ENCODE measurements at places on chromosomes 16 and 17.

GRCh38 chr16:57711993-57712392 is 17.4 kb downstream of the DRC7 start:
- no peak for DNase-seq

GRCh38 chr17:28042657-28042720 is at the start of gene NLK:
Gene NLK (plus strand): TSS chr17:28042677. CDS start chr17:28042874, 197 bp downstream.
- no peak for DNase-seq

DNA sequence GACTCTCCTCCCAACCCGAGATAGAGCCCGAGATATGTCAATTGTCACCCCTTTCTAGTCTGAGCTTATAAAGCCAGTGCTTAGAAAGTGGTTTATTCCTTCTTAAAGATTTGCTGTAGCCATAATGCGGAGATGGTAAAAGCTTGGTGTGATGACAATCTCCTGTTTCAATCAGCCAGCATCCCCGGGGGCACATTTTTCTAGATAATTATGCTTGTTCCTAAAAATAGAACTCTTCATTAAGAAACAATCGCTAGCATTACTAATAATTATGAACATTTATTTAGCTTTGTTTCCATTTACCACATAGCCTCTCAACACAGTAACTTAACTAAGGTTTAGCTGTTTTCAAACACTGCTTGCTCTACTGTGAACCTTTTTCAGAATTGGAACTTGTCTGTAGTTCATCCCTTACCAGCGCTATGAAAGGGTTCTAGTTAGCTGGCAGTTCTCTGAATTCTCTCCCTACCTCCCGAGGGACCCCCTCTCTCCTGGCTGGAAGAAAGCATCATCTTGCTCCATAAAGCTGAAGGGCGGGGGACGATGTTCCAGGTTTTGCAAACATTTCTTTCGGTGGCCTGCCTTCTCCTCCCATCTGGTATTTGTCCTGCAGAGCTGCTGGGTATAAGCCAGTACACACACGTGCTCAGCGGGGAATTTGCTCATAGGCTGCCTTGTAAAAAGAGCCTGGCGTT is 922 bp upstream of the MRPL58 start:
- DNase-seq, result peak; percentile 66

- peak; percentile 17 for DNase-seq
These were observed 631 bp downstream of the NXPH3 start for GRCh38 chr17:49576088-49576916.

- no peak for DNase-seq
These were observed 10.7 kb downstream of the CCDC40 start for GRCh38 chr17:80047176-80047575.

GRCh38 chr17:27558341-27558740 is 72.6 kb upstream of the LGALS9 start:
- no peak for DNase-seq

DNA sequence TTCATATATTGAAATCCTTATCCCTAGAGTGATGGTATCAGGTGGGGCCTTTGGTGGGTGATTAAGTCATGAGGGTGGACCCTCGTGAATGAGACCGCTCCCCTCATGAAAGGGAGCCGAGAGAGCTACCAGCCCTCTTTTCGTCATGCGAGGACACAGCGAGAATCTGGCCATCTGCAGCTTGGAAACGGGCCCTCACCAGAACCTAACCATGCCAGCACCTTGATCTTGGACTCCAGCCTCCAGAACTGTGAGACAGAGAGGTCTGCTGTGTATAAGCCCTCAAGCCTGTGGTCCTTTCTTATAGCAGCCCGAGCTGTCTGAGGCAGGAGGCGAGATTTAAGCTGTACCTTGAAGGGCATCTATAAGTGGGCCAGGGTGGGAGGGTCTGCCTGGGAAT is 23.7 kb upstream of the ACSF3 start:
- DNase-seq, result no peak

- DNase-seq, result no peak
These were observed 4.0 kb downstream of the ERBB2 start for GRCh38 chr17:39703913-39704312.

GRCh38 chr16:46728806-46729205 is 19.3 kb downstream of the MYLK3 start:
- no peak for DNase-seq

DNA sequence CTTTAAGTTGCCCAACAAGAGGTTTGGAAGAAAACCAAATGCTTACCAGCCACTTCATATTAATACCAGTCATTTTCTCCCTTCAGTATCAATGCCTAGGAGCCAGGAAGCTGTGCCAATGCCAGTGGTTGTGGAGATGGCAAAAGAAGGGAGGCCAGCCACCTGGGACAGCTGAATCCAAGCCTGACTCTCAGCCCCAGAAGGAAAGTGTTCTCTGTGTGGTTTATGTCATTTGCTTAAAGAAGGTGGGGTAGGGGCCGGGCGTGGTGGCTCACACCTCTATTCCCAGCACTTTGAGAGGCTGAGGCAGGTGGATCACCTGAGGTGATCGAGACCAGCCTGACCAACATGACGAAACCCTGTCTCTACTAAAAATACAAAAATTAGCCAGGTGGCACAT is 13.4 kb downstream of the C17orf78 start:
- no peak for DNase-seq

DNA sequence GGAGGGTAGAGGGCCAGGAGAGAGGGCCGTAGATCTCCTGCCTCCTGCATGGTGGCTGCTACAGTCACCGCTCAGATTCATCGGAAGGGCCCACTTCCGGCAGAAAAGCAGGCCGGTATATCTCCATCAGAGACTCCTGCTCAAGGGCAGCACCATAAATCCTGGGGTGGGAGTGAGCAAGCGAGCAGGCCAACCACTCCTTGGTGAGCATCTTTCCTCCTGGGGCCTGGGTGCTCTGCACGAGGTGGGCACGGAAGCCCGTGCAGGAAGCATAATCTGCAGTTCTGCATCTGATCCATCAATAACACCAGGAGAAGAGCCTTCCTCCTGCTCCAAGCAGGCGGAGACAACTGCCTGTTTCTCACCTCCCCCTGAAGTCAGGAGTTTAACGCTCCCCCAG is 57.4 kb upstream of the TMEM132E start:
- no peak for DNase-seq

DNA sequence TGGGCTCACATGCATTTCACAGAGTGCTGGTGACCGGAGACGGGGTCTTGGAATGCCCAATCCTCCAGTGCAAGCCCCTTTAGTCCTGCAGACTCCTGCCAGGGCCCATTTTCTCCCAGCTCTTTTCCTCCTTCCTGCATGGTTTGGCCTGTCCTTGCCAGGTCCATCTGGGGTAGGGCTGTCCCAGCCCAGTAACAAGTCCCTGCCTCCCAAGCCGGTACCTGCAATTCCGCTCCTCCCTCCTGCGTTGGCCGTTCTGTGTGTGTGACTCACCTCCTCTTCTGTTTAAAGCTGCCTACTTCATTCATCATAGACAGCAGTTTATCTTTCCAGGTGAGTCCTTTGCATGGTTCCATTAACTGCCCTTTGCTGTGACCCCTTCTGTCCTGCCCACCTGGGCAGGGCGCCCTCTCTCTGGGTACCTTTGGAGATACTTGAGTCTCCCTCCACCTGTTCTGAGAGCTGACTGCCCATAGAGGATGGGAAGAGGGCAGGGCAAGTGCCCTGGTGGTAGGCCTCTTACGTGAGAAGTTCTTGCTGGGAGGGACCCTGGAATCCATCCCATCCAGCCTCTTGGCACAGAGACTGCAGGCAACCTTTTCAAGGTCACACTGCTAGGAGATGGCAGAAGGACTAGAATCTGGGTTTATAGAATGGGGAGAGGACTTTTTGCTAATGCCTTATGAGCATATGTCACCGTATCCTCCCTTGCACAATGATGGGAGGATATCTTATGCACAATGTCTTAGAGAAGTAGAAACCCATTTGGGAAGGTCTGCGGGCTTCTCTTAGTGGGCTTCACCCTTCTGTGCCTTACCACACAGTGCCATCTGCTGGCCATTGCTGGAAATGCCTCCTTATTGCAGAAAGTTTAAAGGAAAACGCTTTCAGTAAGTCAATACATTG is 29.7 kb upstream of the LGALS9 start:
- DNase-seq, result peak; percentile 73

DNA sequence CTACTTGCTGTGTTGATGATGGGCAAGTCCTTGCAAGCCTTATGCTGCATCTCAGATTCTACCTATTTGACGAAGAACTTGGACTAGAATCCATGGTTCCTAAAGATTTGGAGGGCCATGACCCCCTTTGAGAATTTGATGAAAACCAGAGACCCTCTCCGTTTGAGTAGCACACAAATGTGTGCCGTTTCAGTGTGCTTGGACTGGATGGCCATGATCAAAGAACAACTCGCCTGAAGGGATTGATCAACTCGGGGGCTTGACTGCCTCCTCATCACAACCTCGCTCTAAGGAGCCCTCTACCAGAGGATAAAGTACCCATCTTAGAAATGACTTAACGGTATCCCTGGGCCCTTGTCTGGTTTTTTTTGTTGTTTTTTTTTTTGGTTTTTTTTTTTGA is 2.8 kb upstream of the ANKFY1 start:
- DNase-seq, result no peak

DNA sequence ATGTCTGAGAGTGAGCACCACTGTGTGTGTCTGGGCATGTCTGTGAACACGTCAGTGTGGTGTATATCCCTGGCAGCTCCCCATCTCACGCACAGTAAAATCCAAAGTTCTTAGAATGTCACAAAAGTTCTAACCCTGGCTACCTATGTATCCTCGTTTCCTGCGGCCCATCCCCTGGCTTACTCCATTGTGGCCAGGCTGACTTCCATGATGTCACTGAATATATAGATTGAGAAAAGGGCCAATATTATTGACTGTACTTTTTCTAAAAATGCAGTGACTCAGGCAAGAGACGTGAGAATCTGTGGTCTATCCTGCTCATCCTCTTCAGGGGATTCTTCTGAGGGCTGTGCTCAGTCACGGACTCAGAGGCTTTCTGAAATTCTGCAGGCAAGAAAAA is 963 bp upstream of the METTL22 start:
- DNase-seq, result peak; percentile 25

- no peak for DNase-seq
These were observed 5.3 kb upstream of the WSCD1 start for GRCh38 chr17:6064868-6065267.

- peak; percentile 29 for DNase-seq
These were observed 161.0 kb downstream of the CCDC182 start for GRCh38 chr17:57584050-57584551.

- no peak for DNase-seq
These were observed 46.0 kb downstream of the CLEC16A start for GRCh38 chr16:10990378-10990777.

GRCh38 chr17:56995766-56996165 is 17.8 kb downstream of the SCPEP1 start:
- peak; percentile 39 for DNase-seq

- no peak for DNase-seq
These were observed 5.0 kb downstream of the SGCA start for GRCh38 chr17:50170662-50171370.

DNA sequence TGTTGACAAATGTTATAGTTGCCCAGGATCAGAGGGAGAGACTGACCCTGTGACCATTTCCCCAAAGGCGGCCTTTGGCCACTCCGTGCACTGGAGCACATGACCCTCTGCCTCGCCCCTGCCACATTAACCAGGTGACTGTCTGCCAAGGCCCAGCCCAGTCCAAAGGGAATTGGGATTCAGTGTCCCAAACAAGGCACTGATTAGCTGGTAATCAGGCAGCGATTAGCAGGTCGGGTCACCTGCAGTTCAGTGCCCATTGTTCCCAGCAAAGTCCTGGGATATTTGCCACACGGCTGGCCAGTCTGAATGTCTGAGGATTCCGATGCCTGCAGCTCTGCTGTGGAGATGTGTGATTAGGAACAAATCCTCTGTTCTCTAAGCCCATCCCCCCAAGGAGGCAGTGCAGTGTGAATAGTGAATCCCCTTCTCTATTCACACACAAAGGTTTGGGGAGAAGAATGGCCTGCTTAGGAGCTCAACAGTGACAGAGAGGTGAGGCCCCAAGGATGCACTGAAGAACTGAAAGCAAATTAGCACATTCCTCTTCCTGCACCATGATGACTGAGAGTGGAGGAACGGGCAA is 123.1 kb upstream of the MAF start:
- no peak for DNase-seq

DNA sequence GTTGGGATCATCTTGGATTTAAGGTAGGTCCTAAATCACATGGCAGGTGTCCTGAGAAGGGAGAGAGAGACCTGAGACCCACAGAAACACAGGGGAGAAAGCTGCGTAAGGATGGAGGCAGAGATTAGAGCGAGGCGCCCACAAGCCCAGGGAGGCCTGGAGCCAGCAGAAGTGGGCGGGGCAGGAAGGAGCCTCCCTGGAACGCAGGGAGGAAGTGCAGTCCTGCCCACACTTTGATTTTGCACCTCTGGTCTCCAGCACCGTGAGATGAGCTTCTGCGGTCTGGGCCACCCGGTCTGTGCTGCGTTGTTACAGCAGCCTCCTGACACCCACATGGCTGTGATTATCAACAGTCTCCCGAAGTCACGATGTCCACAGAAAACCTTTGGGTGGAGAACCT is 6.4 kb downstream of the DNASE1L2 start:
- no peak for DNase-seq

DNA sequence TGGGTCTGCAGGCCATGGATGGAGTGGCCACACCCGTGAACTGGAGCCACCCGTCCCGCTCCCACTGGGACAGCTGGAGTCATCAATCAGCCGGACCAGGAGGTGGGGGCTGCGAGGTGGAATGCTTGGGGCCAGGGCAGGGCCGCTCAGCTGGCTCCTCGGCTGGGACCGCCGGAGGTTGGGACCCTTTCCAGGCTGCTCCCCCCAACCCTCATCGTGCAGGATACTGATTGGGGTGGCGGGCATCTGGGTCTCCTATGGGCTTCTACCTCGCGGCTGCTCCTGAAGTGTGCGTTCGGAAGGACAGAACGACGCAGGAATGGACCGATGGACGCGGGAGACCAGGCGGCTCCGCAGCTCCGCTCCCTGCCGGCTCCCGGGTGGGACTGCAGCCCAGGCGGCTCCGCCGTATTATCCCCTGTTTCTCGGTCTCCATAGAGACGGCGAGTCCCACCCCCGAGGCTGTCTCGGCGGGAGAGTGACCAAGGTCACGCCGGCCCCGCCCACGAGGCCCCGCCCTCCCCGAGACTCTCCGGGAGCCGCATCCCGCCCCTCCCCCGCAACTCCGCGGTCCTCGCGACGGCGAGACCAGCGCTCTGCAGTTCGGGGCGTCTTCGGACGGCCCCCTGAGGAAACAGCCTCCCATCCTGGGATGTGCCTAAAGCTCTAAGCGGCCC is at the start of gene TPPP3:
TPPP3 (minus strand) TSS at position 388 of the 677 bp plus-strand sequence. CDS start 2,387 bp downstream, outside the sequence.
- DNase-seq, result peak; percentile 69

GRCh38 chr17:8175795-8176196 is 384 bp downstream of the TMEM107 start:
- DNase-seq, result no peak

- DNase-seq, result peak; percentile 45
These were observed 26.2 kb upstream of the RFFL start for GRCh38 chr17:35089586-35090296.

- DNase-seq, result peak; percentile 92
These were observed 18.5 kb upstream of the NAGLU start for GRCh38 chr17:42517516-42517915.

GRCh38 chr16:27483088-27483437 is 66.7 kb downstream of the GTF3C1 start:
- DNase-seq, result no peak

GRCh38 chr17:73742948-73743381 is 98.7 kb upstream of the SDK2 start:
- DNase-seq, result no peak

Measured in fibroblast of skin of right quadriceps (primary cell).